ENCODE measurements at places on chromosomes 5 and 9.
A peak's percentile ranks its signal among the peaks of the same experiment; 100 is the strongest.

GRCh38 chr5:62268792-62269191 lies 37.2 kb upstream of the KIF2A start:
- no peak for DNase-seq

GRCh38 chr5:122770477-122770876 lies 4.4 kb upstream of the SNX2 start:
- DNase-seq = no peak

DNA sequence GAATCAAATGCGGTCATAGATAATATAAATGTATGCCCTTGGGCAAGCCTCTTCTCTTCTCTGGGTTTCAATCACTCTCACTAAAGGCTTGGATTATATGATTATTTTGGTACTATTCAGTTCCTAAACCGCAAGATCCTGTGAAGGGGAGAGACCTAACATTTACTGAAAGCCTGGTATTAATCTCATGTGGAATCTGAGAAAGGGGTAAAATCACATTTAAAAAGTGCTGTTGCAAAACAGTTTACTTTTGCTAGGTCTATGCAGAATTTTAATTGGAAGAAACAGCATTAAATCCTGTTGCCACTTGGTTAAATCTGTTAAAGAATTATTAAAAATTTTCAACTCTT lies 50.7 kb downstream of the SLC44A1 start:
- no peak for DNase-seq

DNA sequence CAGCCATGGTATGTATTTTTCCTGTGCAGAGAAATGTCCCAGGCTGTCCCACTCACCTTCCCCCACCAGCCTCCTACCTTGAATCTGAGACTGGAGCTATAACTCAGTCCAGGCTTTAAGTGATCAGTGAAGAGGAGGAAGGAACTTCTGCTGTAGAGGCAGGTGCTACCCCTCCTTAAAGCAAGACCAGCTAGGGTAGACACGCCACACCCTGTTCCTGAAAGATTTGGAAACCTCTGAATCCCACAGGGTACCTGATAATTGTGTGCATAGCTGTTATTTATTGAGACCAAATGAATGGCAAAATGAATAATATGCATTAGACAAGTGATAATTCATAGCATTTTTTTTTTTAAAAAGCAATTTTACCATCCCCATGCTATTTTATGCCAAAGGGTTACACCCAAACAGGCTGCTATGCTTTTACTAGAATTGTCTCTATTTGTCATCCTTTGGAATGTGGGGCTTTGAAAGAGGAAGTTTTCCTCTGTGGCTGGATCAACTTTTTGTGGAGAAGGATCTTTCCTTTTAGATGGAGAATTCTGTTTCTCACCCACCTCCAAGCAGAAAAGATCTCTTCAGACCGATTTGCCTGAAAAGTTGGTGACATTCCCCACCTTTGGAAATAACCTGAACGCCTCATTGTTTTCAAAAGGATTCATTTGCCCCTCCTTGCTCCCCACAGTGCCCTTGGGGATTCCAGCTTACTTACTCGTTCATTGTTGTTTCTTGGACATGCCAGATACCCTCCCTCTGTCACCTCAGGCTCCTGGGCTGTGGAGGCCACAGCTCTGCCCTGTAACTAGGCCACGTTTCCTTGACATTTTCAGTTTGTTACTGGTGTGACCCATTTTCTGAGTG lies 248.7 kb downstream of the NR3C1 start:
- no peak for DNase-seq

DNA sequence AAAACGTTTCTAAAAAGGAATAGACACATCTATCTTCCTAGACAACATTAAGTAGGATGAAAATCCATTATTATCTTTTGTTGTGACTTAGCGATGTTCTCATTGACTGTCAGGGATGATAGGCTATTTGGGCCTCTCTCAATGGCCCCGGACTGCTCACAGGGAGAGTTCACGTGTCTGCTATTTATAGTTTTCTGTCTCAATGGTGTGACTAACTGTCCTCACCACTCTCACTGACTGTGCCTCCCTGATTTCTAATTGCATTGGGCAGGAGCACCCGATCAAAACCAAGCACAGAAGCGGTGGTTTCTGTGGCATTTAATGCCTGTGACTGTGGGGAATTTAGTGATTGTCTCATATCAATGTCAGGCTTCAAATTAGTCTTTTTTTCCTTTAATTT lies 286.7 kb upstream of the KLF9 start:
- no peak for DNase-seq

DNA sequence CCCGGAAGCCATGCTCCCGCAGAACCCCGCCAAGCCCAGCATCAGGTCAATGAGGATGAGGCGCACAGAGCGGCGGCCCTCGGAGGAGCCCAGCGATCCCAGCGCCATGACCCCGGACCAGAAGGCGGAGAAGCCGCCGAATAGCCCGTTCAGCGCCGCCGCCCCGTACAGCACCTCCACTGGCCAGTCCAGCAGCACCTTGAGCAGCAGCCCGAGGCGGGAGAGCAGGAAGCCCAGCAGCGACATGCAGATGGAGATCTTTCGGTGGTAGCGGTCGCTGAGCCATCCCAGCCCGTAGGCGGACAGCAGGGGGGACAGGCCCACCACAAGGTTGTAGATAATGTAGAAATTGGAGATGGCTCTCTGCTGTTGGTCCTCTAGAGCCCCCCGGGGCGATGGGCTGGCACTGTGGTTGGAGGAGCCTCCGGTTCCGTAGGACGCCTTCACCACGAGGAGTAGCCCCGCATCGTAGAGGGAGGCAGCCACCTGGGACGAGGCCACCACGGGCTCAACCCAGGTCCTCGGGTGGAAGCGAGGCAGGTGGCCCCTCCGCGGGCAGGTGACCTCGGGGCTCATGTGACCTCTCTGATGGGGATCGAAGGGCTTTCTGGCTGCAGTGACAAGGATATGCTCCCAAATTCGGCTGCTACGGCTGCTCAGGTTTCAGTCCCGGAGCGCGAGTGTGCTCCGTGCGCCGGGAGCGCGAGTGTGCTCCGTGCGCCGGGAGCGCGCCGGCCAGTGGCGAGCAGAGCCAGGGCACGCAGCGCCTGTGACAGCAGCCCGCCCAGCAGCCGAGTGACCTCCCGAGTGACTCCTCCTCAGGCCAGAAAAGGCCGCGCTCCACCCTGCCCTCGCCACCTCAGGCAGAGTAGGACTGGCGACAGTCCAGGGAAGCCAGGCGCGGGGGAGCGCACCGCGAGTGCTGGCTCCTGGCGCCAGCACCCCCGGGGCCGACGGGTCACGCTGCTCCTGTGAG lies at the start of gene SLC46A2:
TSS of gene SLC46A2 (minus strand) at position 771 of the 976 bp plus-strand sequence. CDS start at position 576, 195 bp downstream.
- DNase-seq = no peak

- peak; percentile 52 for DNase-seq
Measured at GRCh38 chr5:87121304-87122150, 146.2 kb upstream of the RASA1 start.

- no peak for DNase-seq
Measured at GRCh38 chr5:171492781-171493180, 73.3 kb downstream of the FGF18 start.

- no peak for DNase-seq
Measured at GRCh38 chr5:134051305-134051704, 46.5 kb upstream of the VDAC1 start.

- no peak for DNase-seq
Measured at GRCh38 chr9:94577571-94577970, 16.1 kb downstream of the FBP2 start.

DNA sequence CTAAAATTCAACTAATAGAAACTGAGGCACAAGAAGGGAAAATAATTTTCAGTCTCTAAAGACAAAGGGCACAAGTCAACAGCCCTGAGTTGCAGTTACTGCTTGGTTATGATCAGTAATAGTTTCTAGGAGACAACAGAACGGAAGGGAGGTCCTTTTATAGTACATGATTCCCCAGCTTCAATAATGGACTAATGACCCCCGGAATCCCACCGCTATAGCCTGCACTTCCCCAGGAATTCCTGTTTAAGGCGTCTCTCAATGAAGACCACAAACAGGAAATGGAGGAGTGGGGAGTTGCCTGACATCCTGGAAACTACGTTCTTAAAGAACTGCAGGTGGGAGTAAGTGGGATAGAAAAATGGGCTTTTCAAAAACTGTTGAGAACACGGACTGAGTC lies 60.6 kb downstream of the DIAPH1 start:
- DNase-seq = no peak

DNA sequence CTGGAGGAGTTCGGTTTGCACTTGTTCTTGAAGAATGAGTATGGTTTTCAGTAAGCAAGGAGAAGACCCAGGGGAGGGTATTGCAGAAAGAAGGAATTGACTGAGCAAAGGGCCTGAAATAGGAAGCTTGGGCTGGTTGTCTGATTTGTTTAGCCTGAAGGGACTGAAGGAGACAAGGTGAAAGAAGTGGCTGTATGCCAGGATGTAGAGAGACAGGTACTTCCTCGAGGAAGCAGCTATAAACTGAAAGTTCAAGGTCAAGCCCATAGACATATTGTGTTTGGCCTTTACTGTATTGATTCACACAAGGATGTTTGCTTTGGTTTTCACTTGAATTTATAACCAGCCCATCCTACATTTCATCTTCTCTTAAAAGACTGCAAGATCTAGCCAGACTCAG lies 183.1 kb downstream of the PALM2AKAP2 start:
- DNase-seq = no peak

- peak; percentile 37 for DNase-seq
Measured at GRCh38 chr9:131734165-131734610, 5.7 kb downstream of the RAPGEF1 start.

- no peak for DNase-seq
Measured at GRCh38 chr9:77486968-77487367, 161.2 kb downstream of the GNA14 start.

Measured in activated CD4-positive, alpha-beta T cell treated with anti-CD3 and anti-CD28 coated beads, Interleukin-2, amount 10 ng/mL, durations not matched to agents 7 days and 5 days (primary cell).